ENCODE measurements at places on chromosomes 2 and 18. TPM values are rescaled to one million over a fixed set of nuclear protein-coding genes. Genes with fewer than 3 reads are reported as not detected.

Gene RFTN2
- 3.5 TPM for total RNA-seq

Gene CHRNA1
- 0.10 TPM for total RNA-seq

Gene EPHA4
- 27.3 TPM for total RNA-seq

Gene GALR1
- total RNA-seq, result not detected

Gene AGAP1
- total RNA-seq, result 19.0 TPM

Gene HS6ST1
- total RNA-seq, result 29.5 TPM

Gene SPHKAP
- total RNA-seq, result 0.13 TPM

Gene PRADC1
- total RNA-seq, result 9.8 TPM

Gene ROCK1
- 32.5 TPM for total RNA-seq

Gene MRPS9
- total RNA-seq, result 13.6 TPM

Gene ACADL
- 0.33 TPM for total RNA-seq

Gene IL18RAP
- not detected for total RNA-seq

Gene NCKAP5
- 0.76 TPM for total RNA-seq

Gene GRHL1
- total RNA-seq, result 0.33 TPM

Gene SERPINB10
- not detected for total RNA-seq

Gene CFAP65
- 0.03 TPM for total RNA-seq

Gene TBR1
- not detected for total RNA-seq

Gene SPEG
- total RNA-seq, result 87.2 TPM

All from smooth muscle cell of the pulmonary artery (primary cell).